ENCODE measurements at places on chromosomes 4 and X.

- no peak for DNase-seq
Measured at GRCh38 chr4:6493658-6494304, 21.4 kb upstream of the PPP2R2C start.

GRCh38 chr4:155777971-155778735 lies 19.3 kb downstream of the GUCY1B1 start:
- DNase-seq, result no peak

- peak; percentile 78 for DNase-seq
Measured at GRCh38 chrX:46865281-46865680, 28.4 kb downstream of the RP2 start.

DNA sequence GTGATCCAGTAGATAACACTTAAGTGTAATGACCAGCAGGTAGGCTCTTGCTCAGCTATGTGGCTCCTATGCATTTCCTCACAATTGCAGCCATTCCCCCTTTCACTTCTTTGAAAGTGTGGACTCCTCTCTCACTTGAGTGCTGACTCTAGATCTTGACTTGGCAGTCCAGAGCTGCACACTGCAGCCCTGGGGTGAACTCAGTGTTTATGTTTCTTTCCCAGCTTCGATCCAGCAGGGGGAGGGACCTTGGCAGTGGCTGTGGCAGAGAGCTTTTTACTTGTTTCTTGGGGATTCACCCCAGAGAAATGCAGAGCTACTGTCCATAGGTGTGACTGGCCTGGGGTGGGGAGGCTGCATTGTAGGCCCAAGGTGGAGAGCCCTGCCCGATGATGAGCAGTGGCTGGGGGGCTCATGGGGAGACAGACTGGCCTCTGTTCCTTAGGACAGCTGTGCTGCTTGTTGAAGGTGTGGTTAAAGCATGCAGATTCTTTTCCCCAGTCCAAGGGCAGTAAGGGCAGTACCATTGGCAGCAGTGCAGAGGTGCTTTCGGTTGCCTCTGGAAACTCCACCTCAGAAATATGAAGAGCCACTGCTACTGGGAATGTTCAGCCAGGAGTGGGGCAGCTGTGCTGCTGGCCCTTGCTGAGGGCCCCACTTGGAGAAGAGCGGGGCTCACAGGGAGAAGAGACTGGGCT lies 134.7 kb downstream of the SH3BGRL start:
- no peak for DNase-seq

DNA sequence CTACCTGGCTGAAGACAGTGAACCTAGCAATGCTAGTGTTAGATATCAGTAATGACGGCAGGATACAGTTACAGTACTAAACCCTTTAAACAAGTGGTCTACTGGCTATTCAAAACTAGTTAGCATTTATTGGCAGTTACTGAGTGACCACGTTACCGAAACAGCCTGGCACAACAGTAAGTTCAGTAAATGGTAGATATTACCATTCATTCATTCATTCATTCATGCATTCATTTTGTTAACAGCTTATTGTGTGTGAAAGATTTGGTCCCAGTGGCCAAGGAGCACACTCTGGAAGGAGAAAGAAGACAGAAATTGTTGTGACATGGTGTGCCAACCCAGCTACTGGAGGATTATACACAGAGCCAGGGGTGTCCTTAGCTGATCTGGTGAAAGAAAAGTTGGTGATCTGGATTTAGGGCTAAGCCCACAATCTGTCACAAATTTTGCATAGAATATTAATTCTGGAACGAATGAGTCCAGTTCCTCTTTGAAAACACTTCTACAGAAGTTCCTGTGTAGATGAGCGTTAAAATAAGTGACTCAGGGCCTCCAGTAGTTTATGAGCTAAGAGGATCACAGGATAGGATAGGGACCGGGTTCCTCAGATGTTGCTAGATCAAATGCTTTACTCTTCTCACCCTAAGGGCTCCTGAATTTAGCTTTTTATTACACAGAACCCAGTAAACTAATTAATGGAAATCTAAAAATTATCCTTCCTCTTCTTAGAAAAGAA lies 179.1 kb downstream of the CBR4 start:
- peak; percentile 77 for DNase-seq

DNA sequence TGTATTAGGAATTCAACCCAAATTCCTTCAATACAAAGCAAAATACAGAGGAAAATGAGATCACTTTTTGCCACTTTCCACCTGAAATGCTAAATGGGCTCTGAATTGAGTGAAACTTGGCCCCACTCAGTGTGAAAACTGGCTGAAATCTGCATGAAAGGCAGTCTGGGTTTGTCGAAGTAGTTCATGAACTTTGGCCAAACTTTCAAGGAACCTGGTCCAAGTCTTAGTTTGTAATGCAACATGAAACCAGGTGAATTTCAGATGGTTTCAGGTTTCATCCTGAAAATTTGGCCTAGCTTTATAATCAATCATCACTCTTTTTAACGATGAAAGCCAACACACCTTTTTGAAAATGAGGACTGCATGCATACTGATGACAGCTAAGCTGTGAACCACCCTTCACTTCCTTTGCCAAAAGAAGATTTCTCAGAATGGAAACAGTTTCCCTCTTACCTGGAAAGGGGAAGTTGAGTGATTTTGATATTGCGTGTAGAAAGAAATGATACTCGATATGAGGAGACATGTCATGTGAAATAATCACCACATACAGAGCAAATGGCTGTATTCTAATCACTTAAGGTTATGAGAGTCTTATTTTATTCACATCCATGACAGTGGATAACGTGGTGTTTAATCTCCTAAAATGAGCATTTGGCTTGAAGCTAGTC lies 209.9 kb upstream of the ETNPPL start:
- no peak for DNase-seq

DNA sequence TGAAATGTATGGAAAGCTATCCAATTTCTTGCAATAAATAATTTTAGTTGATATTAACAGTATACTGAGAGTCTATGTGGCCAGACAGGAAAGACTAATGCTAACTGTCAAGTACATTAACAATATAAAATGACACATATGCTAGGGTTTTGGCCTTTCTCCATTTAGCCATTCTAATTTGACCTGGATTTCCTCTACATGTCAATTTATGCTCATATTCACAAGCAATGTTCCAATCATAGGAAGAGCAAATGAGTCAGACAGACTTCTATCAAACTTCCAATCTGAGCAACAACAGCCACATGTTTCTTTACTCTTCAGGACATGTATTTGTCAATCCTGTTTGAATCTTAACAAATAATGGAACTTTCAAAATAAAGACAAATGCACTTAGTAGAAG lies 53.6 kb downstream of the CORIN start:
- peak; percentile 29 for DNase-seq

GRCh38 chrX:33133320-33133719 lies 78.0 kb downstream of the DMD start:
- DNase-seq, result no peak

GRCh38 chr4:173014113-173014558 lies 154.5 kb upstream of the GALNT7 start:
- DNase-seq, result peak; percentile 39

GRCh38 chr4:53960843-53961242 lies 103.6 kb downstream of the CHIC2 start:
- no peak for DNase-seq

GRCh38 chr4:150250293-150250997 lies 172.2 kb downstream of the DCLK2 start:
- DNase-seq, result no peak

GRCh38 chr4:185559915-185560281 lies 24.6 kb upstream of the PDLIM3 start:
- DNase-seq, result no peak

GRCh38 chrX:49695276-49696180 lies at the start of gene PAGE1:
Gene PAGE1 (minus strand): TSS chrX:49695984. CDS start chrX:49694770, 1,214 bp downstream.
- DNase-seq, result no peak

GRCh38 chr4:38279650-38280322 lies 319.6 kb downstream of the PTTG2 start:
- no peak for DNase-seq

- peak; percentile 21 for DNase-seq
Measured at GRCh38 chr4:140149846-140150635, 3.9 kb downstream of the MAML3 start.

DNA sequence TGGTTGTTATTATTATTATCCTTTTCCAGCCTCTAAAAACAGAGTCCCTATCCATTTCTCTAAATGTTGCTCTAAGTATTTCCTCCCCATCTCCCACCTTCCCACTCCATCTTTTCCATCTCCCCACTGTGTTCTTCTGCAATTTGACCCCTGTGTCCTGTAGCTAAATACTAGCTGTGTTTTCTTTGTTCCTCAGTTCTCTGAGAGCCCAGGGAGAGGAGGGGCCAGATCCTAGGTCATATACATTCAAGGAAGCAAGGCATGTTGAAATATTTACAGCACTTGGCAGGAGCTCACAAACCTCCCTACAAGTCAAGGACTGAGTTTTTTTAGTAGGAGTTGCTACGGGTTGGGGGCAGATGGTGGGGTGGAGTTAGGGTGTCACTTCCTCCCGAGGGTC lies 10.5 kb downstream of the SLC16A2 start:
- no peak for DNase-seq

DNA sequence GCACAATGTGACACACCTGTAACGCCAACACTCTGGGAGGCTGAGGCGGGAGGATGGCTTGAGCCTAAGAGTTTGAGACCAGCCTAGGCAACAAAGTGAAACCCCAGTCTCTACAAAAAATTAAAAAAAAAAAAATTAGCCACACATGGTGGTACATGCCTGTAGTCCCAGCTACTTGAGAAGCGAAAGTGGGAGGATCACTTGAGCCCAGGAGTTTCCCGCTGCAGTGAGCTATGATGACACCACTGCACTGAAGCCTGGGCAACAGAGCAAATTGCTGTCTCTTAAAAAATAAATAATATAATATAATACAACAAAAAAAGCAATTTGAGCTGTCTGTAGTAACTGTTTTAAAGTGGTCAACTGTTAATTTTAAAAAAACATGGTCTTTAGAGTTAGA lies 13.2 kb downstream of the SPOCK3 start:
- DNase-seq, result peak; percentile 42

GRCh38 chrX:16433021-16433420 lies 216.9 kb upstream of the S100G start:
- no peak for DNase-seq

GRCh38 chrX:107146670-107147069 lies 28.0 kb upstream of the RBM41 start:
- peak; percentile 86 for DNase-seq

GRCh38 chr4:2416564-2417225 lies 1.8 kb downstream of the ZFYVE28 start:
- DNase-seq, result peak; percentile 57

- DNase-seq, result no peak
Measured at GRCh38 chr4:48024522-48024921, 8.0 kb downstream of the NIPAL1 start.

- DNase-seq, result peak; percentile 47
Measured at GRCh38 chrX:44906542-44906941, 33.6 kb downstream of the KDM6A start.

DNA sequence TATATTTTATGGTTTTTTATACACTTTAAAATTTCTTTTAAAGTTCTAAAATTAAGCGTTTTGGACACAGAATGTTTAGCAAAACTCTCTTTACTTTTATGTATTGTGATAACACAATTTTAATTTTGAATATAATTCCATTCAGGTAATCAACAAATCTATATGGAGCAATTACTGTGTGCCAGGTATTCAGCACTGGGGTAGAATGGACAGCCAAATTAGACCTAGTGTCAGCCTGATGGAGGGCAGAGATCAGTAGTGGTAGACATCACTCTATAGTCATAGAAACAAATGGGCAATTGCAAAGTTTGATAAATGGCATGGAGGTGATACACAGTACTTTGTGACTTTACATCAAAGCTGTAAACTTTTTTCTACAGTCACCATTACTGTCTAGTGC lies 41.8 kb upstream of the UNC5C start:
- no peak for DNase-seq

DNA sequence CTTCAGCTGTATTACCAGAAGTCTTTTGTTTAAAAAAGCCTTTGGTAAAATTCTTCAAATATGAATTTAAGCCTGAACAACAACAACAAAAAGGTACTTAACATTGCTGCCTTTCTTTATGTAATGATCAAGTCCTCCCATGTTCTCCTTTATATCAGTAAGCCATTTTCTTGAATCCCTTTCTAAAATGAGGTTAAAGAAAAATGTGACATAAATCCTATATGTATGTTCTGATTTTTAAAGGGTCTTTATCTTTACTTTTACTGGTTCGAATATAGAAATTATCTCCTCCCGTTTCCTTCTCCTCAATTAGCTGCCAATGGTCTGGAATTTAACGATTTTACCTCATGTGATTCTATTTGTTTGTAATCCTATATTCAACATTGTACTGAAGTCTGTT lies 522.8 kb downstream of the IL1RAPL1 start:
- DNase-seq, result no peak

DNA sequence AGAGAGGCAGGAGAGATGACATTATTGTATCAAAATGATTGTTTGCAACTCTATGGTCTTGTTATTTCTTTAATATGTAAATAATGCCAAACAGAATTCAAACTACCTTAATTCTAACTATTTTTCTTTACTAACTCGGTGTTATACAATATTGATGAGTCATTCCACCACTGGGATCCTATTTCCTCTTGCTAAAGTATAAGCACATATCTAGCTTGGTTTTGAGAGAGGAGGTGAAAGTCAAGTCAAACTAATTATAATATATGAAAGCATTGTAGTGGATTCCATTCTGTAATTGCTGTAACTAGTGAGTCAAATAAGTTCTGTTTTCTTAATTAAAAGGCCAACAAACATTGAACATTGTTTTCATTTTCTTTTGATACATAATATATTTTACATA lies 837.6 kb downstream of the PDHA2 start:
- DNase-seq, result peak; percentile 3

DNA sequence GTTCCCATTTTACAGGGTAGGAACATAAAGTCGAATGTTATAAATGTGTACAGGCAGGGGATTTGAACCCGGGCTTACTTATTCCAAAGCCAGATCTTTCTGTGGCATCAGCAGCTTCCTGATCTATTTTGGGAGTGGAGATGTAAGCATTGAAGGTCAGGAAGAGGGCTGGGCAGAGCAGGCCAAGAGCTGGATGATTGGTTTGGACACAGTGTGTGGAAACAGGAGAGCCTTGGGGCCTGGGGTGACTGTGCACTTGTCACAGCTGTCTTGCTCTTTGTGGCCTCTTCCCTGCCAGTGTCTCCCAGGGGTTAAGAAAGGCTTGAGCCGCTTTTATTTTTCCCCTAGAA lies 127.9 kb upstream of the ENPP6 start:
- peak; percentile 86 for DNase-seq

- peak; percentile 6 for DNase-seq
Measured at GRCh38 chr4:42396752-42397634, at the start of gene SHISA3. Gene SHISA3 (plus strand): TSS chr4:42397488. CDS start chr4:42398057, 569 bp downstream.

GRCh38 chr4:125016892-125017299 lies 297.9 kb upstream of the FAT4 start:
- no peak for DNase-seq

GRCh38 chr4:37475087-37475486 lies 211.1 kb downstream of the RELL1 start:
- DNase-seq, result peak; percentile 7

DNA sequence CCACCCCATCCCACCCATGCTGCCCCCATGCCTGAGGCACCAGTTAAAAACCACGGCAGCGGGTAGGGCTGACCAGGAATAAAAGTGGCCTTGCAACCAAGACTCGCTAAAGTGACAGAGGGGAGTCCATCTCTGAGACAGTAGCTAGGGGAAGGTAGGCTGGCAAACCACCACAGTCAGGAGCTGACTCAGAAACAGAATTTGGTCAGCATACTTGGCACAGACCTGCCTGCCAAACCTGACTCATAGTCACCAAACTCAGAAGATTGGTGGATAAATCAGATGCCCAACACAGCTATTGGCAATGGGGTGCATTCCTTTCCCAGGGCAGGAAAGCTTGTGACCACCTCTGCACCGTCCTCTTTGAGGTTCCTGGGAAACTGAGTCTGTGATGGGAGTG lies 193.8 kb downstream of the BCOR start:
- no peak for DNase-seq

All from inflammatory macrophage treated with lipopolysaccharide for 4 hours (primary cell).